ENCODE measurements at places on chromosomes 5 and 9.

DNA sequence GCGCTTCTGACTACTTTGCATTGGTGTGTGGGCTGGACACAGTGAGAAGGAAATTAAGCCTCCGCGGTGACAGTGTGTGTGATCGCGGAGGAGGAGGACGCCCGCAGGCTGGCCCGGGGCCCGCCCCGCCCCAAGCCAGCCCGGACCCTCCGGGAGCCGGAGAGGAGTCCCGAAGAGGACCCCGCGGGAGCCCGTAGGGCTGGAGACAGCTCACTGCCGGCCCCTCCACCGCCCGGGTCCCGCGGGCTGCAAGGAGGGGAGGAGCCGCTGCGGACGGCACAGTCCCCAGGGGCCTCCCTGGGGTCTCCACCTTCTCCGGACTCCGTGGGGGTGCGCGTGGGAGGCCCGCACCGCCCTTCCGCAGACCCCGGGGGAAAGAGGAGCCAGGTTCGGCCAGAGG lies 146.4 kb upstream of the ERCC6L2 start:
- no peak for DNase-seq

DNA sequence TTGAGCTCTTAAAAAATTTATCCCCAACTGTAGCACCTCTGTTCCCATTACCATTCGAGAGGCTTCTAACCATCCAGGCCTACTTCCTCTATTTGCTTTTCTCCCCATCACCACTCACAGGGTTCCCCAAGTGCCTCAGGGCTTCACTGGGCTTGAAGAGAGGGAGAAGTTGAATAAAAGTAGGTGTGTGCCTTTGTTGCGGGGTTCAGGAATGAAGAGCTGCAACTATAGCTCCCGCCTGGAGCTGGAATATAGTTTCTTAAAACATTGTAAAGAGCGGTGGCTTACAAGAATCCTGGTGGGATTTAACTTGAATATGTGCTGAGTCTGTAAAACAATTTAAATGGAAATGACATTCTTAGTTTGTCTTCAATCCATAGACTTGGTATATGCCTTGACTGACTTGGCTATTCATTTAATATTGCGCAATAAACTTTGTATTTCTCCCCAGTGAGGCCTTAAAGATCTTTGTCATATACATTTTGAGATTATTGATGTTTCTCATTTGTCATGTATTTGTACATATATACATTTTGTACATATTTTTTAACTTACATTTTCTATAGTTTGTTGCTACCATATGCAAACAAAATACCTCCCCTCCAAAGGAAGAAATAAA lies 7.2 kb downstream of the ENTREP1 start:
- DNase-seq: no peak

DNA sequence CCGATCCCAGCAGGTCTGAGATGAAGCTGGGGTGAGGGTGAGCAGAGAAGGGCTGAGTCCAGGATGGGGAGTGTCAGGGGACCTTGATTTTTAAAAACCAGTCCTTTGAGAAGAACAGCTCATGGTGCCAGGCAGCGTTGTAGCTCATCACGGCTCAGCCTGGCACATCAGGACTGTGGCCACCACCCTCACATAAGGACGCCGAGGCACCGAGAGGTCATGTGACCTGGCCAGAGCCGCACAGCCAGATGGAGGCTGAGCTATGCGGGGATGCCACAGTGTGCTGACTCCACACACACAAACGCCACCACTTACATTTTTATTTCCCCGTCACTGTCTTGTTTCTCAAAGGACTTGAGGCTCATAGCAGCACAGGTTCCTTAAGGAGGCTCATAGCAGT lies 32.9 kb upstream of the CEP72 start:
- DNase-seq: no peak

- peak; percentile 6 for DNase-seq
Measured at GRCh38 chr5:87127956-87128687, 139.6 kb upstream of the RASA1 start.

GRCh38 chr5:920321-920720 lies 27.6 kb downstream of the TRIP13 start:
- no peak for DNase-seq

GRCh38 chr5:123505633-123506032 lies 6.3 kb upstream of the CSNK1G3 start:
- DNase-seq: peak; percentile 89

- DNase-seq: peak; percentile 47
Measured at GRCh38 chr5:119470851-119471451, 18.7 kb downstream of the HSD17B4 start.

DNA sequence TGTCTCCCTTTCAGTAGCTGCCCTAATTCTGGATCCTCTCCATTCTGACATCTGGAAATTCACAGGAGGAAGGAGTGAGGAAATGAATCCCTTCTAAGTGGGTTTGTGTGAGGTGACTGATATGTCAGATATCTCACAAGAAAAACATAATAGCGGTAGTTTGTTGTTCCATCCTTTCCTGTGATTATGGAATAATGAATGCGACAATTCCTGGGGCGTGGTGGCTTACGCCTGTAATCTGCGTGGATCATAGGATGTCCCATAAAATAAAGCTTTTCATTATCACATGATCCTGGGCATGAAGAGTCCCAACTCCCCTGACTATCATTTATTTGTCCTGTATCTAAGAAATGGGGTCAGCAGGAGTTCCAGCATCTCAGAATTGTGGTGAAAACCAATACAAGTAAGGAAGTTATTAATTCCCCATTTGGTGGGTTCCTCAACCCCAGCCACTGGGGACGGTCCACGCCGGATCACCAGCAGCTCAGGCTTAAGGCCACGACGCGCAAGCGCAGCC lies 375 bp upstream of the C5orf24 start:
- peak; percentile 40 for DNase-seq

DNA sequence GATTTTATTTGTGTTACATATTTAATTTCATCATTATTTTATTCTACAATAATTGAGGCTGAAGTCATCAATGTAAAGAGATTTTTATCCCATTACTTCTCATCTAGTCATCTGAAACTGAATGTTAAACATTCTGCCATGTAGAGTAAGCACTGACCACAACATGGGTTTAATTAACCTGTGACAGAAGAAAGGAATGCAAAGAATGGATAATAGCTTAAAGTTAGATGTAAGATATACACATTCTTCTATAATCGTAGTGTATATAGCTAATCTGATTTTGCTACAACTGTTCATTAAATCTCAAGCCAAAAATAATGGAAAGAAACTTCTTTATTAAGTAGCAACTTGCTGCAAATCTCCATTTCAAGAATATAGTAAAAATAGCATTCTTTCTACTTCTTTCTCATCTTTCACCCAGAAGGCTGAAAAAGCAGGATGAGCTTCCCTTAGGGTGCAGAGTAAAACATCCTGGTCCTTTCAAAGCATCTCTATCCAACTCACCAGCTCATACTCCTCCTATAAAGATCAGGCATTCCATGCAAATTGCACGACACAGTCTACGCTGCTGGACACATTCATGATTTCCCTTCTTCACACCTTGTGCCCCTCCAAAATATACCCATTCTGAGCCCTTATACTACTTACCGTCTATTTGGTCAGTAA lies 115.2 kb downstream of the EFNA5 start:
- DNase-seq: no peak

GRCh38 chr9:127418037-127418471 lies 6.1 kb upstream of the ZNF79 start:
- DNase-seq: peak; percentile 50

DNA sequence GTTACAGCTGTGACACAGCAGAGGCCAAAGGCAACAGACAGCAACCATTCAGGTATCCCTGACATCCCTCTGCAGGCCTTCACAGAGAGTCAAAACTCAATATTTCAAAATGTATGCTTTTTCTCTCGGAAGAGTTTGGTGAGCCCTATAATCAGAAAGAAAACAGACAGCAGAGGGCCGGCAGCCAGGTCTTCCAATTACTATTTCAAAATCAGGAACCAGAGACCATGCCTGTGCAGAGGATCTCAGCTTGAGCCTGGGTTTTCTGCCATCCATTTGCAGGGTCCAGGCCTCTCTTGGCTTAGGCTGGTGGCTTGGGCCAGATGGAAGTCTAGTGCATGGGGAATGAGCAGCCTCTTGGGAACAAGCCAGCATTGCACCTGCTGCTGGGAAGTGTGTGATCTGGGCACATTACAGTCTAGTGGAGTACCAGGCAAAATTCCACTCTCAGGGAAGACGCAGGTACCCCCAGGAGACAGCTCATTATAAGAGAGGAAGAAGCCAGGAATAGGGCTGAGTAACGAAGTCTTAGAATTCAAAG lies 231.3 kb downstream of the ENC1 start:
- DNase-seq: peak; percentile 88

DNA sequence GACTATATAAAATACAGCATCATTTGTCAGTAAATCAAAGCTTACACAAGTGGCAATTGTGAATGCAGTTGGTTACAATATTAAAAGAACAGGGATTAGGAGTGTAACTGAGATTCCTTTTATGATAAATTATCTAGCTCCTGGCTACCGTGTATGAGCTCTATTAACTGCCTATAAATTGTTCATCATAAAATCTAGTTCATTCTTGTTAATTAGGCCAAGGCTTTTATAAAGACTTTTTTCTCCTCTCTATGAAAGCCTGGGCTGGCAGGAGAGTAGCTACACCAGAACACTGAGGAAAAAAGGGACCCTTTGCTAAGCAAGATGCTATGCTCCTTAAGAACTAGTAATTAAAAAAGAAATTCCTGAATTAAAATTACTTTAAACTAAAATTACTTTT lies 132.4 kb upstream of the MEF2C start:
- no peak for DNase-seq

- DNase-seq: peak; percentile 30
Measured at GRCh38 chr5:149902177-149902576, 42.4 kb downstream of the PDE6A start.

DNA sequence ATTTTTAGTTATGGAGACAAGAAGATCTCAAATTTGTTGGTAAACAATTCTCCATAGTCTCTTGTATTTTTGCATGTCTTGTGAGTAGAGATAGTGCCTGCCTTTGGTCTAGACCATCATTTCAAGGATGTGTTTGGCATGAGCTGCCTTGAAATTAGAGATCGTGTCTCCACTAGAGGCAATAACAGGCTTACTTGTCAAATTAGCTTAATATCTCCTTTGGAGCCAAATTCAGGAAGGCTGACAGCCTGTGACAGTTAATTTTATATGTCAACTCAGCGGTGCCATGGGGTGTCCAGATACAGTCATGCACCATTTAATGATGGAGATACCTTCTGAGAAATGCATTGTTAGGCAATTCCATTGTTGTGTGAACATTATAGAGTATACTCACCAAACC lies 24.8 kb upstream of the PRDM9 start:
- DNase-seq: peak; percentile 26

Data from NCI-H69 (cell line).